ENCODE measurements at places on chromosomes 2 and 18.

- peak; percentile 34 for DNase-seq
Measured at GRCh38 chr2:55418512-55419232, 984 bp downstream of the CCDC88A start.

DNA sequence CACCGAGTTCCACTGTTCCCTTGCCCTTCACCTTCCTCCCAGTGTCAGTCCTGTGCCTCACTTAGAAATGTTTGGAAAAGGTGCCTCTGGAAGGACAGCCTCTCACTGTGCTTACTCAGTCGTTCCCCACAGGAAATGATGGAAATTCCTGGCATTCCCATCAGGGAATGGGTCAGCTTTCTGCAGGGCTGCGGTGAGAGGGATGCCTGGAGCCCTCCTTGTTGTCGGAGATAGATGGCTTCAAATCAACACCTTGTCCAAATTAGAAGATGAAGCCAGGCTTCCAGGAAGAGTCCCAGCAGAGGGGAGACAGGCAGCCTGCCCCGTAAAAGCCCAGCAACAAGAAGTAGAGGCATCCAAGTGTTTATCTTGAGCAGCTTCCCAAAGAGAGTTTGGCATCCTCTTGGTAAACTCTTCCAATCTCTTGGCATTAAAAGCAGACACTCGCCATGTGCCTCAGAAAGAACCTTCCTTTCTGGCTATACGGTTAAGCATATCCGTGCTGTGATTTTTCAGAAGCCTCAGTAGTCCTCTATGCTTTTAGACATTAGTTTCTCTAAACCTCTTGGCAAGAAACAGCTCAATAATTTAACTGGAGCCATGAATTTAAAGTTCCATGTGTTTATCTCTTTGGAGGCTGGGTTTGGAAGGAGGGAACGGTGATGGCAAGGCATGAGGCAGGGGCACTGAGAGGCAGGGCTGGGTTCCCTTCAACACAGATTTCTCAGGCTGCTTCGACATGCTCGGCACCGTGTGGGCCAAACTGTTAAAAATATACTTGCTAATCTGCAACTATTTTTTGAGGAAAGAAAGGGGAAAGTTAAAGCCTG, 25.1 kb downstream of the COLEC12 start:
- no peak for DNase-seq

GRCh38 chr2:36476411-36476810, 120.8 kb downstream of the CRIM1 start:
- no peak for DNase-seq

DNA sequence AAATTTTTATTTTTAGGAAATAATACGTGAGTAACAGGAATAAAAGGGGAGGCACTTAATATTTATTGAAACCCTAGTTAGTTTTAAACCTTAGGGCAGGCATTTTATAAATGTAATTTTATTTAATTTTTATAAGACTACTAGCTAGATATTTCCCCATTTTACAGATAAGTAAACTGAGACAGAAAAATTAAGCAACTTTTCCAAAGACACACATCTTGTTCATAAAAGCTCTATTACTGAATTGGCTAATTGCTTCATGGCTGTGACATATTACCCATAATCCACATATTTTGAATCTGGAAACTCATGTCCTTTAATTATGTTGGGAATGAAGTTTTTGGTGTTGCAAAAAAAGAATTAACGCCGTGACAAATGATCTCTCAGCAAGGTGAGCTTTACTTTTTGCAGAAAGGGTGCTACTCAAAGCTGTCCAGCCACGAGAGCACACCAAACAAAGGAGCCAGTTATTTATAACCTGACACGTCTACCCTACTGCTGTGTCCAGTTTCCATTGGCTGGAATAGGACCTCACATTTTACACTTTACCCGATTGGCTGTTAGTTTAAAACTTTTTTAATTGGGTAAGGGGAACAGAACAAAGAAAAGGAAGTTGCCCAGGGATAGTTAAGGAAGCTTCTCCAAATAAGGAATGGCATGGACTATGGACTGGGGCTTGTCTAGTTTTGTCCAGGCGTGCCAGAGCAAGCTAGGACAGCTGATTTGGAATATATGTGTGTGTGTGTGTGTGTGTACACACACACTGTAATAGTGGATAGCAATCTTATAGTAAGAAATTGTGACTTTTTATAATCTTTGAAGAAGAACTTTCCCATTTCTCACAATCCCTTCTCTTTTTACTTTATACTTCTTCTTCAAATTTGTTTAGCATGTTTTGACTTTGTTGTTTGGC, 54.2 kb downstream of the COMMD1 start:
- DNase-seq = no peak

- peak; percentile 87 for DNase-seq
Measured at GRCh38 chr2:177178797-177179196, 33.8 kb upstream of the HNRNPA3 start.

- DNase-seq = no peak
Measured at GRCh38 chr2:226796012-226796839, 3.4 kb downstream of the IRS1 start.

DNA sequence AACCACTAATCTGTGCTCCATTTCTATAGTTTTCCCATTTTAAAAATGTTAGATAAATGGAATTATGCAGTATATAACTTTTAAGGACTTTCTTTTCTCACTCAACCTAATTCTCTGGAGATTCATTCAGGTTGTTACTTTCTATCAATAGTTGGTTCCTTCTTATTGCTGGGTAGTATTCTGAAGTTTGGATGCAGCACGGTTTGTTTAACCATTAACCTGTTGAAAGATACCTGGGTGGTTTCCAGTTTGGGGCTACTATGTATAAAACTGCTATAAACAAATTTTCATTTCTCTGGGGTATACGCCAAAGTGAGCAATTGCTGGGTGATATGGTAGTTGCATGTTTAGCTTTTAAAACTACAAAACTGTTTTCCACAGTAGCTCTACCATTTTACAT, 39.1 kb upstream of the MAPRE2 start:
- no peak for DNase-seq

GRCh38 chr2:216680951-216681629, 14.3 kb downstream of the IGFBP5 start:
- no peak for DNase-seq

DNA sequence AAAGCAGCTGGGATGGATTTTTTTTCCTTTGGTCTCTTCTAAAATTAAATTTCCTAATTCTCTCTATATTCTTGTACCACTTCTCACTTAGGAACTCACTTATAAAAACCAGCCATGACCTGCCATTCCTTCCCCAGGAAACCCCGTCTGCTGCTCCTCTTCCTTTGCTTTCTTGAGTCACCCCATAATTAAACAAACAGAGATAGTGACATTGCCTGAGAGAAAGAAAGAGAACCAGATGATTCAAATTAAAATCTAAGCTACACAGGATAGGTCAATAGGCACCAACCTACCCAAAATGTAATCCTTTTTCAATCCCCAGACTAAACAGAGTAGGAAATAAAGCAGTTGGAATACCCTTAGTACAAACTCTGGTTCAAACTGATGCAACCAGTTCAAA, 9.7 kb downstream of the STK39 start:
- no peak for DNase-seq

- DNase-seq = no peak
Measured at GRCh38 chr2:182259629-182260150, 167.1 kb downstream of the PDE1A start.

- DNase-seq = no peak
Measured at GRCh38 chr18:11726556-11726955, 37.5 kb downstream of the GNAL start.

- DNase-seq = no peak
Measured at GRCh38 chr2:19611491-19612332, 253.3 kb upstream of the OSR1 start.

GRCh38 chr18:10093445-10093844, 179.6 kb downstream of the VAPA start:
- DNase-seq = no peak

DNA sequence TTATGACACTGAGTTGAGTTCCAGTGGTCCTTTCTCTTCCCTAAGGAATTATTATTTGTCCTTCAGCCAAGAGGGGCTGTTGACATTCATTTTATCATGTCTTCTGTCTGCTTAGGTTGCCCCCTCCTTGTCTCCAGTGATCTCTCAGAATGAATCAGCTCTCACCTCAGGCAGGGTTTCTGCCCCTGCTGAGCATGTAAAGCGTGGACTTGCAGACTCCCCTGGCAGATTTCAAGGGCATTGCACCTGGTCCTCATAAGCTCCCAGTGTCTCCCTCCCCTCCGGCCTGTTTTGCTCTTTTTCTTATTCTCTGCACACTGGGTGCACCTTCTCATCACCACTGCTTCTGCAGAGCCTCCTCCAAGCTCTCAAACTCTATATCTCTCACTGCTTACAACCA, 188.4 kb downstream of the KCNS3 start:
- DNase-seq = no peak

GRCh38 chr2:20050646-20051531, 539 bp downstream of the LAPTM4A start:
- peak; percentile 35 for DNase-seq

DNA sequence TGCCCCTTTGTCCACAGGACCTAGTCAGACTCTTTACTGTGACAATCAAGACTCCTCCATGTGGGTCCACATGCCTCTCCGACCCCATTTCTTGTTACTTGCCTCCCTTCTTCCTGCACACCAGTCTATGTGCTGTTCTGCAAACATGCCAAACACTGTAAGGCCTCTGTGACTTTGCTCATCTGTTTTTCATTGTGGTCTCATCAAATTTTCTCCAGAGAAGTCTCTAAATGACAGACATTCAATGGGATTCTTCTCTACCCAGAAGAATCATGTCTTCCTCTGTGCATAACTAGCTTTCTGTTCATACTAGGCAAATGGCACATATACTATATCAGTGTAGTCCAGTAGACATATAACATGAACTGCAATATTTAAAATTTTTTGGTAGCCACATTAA, 43.0 kb upstream of the KCNE4 start:
- no peak for DNase-seq

GRCh38 chr2:28263690-28264089, 129.0 kb upstream of the FOSL2 start:
- peak; percentile 68 for DNase-seq

DNA sequence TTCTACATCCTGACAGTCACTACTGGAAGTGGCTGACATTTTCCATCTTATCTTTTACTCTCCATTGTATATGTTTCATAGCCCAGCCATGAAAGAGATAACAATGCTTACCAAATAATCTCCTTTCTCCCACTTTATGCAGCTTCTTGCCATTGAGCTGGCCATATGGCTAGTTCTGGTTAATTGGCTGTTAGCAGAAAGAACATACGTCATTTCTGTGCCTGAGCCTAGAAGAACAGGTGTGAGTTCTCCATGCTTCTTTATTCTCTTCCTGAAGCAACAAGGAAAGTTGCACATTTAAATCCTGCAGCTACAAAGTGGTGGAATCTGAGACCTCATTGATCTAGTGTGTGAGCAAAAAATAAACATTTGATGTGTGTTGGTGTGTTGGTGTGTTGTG, 82.0 kb upstream of the FSHR start:
- DNase-seq = no peak

GRCh38 chr2:25215948-25216679, 47.7 kb upstream of the POMC start:
- no peak for DNase-seq

GRCh38 chr2:145601361-145601925, 1081.5 kb upstream of the ZEB2 start:
- DNase-seq = no peak

- DNase-seq = no peak
Measured at GRCh38 chr2:231009236-231009919, 13.5 kb downstream of the SPATA3 start.

DNA sequence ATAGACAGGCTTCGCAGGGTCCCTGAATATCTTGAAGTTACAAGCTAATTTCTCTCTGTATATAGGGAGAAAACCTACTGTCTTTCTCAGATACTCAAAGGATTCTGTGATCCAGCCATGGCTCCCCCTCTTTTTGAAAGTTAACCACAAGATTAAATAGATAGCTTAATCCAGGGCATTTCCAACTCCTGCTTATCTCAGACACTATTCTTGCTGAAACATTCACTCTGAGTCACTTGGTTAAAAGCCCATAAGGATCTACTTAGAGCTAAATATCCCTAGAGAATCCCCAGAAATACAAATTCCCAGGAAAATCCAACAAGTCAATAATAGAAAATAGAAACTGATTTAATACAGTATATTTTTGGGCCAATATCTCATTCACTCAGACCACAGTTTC, 179.1 kb upstream of the LYPD1 start:
- no peak for DNase-seq

- no peak for DNase-seq
Measured at GRCh38 chr2:53131416-53131815, 636.2 kb upstream of the CHAC2 start.

DNA sequence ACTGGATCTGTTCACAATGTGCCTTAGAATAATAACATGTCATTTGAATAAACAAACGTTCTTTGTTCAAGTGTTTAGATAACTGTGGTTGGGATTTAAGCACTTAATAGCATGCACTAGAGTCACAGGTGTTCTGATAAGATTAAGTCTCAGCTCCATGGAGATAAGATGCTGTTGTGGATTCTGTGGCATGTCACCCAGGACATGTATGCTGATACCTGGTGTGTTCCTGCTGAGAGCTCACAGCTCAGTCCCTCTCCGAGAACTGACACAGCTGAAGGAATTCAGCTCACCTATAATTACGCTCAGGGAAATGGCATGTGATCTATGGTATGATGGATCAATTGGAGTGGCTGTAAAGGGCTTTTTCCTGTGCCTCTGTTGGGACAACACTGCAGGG, 75.4 kb upstream of the ST6GAL2 start:
- DNase-seq = peak; percentile 85

DNA sequence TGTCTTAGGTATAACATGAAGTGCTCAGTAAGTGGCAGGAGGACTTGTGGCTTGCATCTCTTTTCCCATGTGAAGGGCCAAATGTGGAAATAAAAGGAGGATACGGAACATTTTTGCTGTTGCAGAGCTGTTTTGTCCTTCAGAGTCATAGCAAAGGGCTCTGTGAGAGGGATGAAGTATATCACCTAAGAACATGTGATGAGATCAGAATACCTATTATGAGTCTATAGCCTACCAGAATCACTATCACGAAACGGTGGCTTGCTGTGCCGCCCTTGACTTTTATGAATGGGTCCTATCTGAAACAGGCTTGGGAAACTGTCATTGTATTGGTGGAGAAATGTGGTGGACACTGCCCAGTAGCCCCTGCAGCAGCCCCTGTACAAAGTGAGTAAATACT, 67.0 kb upstream of the ITGB6 start:
- DNase-seq = no peak

DNA sequence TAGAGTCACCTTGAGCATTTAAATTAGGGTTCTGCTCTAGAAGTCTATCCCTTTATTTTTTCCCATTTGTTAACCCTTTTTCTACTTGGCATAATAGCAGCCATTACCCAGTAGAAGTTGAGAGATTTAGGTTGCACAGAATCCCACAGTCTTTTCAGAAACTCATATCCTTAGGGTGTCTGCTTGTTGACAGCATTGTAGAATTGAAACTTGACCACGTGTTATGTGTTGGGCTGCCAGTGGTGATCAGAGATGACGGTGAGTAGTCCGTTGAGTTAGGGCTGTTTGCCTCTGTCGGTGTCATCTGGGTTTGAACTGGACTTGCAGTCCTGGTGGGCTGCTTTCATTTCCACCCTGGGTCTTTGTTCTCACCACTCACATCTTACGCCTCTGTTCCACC, 114.4 kb downstream of the NEDD4L start:
- no peak for DNase-seq
